ENCODE measurements at places on chromosomes 16 and 17.

DNA sequence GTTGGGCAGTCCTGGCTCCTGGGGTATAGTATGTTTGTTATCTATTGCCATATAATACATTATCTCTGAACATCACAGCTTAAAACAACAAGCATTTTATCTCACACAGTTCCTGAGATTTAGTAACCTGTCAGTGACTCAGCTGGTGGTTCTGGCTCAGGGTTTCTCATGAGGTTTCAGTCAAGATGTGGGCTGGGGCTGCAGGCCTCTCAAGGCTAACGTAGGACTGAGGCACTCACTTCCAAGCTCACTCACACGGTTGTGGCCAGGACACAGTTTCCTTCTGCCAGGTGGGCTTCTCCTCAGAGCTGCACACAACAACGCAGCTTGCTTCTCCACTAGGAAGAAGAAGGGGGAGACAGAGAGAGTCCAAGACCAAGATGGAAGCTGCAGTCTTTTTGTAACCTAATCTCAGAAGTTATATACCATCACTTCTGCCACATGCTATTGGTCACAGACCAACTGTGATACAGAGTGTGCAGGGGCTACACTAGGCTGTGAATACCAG lies 10.3 kb upstream of the MED13 start:
- DNase-seq = no peak

DNA sequence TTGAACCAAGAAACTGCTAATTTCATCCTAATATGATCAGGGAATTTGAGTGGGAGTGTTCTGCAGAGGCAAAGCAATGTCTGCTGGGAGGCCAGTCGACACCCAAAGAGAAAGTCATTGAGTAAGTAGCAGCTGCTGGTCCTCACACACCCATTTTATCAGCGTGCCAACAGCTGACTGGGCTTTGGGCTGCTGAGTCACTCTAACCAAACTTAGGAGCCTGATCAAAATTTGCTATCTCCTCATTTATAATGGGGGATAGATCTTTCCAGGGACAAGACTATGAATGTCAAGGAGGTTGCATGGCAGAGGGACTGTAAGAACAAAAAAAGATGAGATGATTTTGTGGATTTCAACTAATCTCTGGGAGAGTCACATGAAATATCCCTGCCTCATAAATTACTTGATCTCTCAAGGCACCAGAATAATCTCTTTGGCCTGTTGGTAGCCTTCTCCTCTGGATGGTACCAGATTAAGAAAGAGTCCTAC lies 32.9 kb downstream of the CPSF4L start:
- peak; percentile 51 for DNase-seq

- no peak for DNase-seq
These were observed 71.2 kb upstream of the CHMP6 start for GRCh38 chr17:80920441-80920840.

DNA sequence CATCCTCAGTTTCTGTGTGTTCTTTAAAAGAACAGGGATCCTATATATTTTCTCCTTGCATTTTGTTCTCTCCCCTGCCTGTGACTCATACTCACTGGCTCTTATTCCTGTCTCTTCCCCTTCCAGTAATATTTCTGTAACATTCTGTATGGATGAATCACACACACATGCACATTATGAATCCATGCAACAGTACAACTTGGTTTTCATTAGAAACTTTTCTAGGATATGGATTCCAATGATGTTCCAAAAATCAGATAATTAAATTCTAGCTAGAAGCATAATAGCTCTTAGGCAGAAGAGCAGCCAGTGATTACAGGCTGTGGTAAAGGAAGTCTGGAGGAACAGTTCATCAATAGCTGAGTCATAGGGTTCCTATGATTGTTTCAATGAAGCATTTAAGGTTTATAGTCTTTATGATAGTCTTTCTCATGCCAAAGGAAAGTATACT lies 119.6 kb upstream of the PMFBP1 start:
- DNase-seq = peak; percentile 74

DNA sequence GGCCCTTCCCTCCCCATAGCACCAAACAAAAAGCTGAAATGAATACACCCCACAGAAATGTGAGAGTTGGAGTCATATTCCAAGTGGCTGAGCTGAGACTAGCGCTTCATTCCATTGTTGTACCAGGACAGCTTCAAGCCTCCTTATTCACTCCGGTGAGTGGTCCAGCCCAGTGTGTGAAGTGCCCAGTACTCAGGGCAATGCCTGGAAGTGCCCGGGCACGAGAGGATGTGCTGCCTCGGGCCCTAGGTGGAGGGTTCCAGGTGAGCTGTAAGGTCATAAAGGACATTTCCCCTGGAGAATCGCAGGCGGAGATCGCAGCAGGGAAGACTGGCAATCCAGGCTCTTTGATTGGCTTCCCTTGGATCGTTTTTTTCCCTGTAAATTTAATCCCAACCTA lies 5.4 kb upstream of the CYLD start:
- no peak for DNase-seq

DNA sequence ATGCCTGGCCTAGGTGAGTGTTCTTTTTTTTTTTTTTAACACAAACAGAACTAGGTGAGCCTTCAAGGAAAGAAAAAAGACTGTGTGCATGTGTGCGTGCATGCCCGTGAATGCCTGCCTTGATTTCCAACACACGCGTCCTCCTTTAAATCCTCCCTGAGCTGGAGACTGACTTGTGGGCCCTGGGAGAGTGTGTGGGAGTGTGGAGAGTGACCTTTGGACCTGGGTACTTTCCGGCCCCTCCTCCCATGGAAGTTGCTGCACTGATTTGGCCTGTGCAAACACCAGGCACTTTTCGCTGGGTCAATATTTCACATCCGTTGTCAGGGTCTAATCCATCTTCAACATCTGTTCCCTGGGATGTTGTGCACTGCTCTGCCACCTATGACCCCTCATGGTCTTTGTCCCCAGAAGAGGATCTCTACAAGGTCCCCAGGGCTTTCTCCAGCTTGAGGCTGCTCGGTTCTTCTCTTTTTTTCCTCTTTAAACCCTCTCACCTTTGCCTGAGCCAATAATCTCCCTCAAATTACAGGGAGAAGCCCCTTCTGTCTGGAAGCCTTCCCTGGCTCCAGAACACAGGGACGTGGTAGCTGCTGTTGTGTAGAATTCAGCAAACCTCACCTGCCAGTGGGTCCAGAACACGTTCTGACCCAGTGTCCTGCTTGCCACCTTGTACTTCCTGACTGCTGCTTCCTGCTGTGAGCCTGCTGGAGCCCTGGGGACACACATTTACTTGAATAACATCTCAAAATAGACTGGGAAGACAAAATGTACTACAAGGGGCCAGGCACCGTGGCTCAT lies 20.8 kb upstream of the ATP5MC1 start:
- DNase-seq = no peak

- peak; percentile 25 for DNase-seq
These were observed 189.4 kb downstream of the RAB11FIP4 start for GRCh38 chr17:31580706-31581490.

DNA sequence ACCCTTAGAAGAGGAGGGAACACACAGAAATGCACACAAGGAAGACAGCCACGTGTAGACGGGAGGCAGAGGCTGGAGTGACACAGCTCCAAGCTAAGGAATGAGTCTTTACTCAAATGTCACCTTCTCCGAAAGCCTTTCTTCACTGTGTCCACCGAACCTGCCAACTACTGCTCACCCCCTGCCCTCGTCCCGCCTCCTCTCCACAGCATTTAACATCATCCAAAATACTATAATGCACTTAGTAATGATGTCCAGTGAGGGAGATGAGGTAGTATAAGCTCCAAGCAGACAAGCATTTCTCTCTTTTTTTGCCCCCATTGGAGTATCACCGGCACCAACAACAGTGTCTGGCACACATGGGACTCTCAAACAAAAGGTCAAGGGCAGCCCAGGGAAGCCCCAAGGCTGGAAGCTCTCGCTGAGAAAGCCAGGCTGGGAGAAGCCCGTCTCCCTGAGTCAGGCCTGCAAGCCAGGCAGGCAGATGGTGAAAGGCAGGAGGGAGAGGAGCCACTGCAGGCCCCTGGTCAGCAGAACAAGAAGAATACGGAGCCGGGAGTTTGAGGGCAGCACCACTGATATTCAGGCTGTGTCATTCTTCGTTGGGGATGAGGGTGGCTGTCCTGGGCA lies 25.9 kb downstream of the ZFHX3 start:
- DNase-seq = no peak

DNA sequence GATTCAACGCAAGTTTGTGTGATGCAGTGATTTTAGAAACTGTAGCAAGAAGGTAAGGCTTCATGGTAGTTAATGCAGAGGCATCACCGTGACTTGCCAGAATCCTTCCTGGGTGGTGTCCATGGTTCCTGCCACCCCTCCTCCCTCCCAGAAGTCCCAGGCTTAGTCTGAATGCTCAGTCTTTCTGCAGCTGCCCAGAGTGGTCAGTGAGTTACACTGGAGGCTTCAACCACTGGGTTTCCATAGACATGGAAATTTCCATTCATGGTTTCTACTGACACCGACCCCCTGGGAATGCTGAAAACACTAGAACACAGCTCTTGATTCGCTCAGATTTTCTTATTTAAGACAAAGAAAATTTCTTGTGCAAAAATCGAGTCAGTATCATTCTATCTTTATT lies 159.4 kb upstream of the HSBP1 start:
- DNase-seq = no peak

GRCh38 chr17:77488531-77489238 lies 347.9 kb downstream of the SEC14L1 start:
- DNase-seq = no peak

DNA sequence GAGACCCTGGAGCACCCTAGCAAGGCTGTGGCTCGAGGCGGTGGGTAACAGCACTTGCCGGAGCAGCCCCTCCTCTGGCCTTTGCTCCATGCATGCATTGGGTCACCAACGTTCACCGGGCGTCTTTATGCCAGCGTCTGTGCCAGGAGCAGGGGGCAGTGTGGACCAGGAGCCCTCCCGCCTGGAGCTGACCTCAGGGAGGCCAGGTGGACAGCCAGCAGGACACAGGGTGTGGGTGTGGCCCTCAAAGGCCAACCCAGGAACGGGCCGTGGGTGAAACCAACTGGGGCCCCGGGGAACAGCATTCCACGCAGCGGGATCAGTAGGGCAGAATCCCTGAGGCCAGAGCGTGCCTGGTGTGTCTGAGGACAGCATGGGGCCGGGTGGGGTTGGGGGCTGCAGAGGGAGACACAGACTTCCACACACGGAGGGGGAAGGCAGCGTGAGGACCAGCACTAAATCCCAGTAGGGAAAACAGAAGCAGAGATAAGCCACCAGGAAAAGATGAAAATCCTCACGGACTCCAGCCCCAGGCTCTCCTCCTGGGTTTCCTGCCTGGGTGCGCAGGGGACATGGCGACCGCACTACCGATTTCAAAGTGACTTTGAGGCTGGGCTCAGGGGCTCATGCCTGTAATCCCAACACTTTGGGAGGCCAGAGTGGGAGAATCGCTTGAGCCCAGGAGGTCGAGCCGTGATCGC lies 2.9 kb upstream of the CD7 start:
- no peak for DNase-seq

- DNase-seq = no peak
These were observed 26.4 kb downstream of the DHX38 start for GRCh38 chr16:72120026-72120425.

- no peak for DNase-seq
These were observed 2.4 kb downstream of the EFNB3 start for GRCh38 chr17:7707446-7707845.

- DNase-seq = no peak
These were observed 5.5 kb upstream of the CDT1 start for GRCh38 chr16:88798073-88798472.

DNA sequence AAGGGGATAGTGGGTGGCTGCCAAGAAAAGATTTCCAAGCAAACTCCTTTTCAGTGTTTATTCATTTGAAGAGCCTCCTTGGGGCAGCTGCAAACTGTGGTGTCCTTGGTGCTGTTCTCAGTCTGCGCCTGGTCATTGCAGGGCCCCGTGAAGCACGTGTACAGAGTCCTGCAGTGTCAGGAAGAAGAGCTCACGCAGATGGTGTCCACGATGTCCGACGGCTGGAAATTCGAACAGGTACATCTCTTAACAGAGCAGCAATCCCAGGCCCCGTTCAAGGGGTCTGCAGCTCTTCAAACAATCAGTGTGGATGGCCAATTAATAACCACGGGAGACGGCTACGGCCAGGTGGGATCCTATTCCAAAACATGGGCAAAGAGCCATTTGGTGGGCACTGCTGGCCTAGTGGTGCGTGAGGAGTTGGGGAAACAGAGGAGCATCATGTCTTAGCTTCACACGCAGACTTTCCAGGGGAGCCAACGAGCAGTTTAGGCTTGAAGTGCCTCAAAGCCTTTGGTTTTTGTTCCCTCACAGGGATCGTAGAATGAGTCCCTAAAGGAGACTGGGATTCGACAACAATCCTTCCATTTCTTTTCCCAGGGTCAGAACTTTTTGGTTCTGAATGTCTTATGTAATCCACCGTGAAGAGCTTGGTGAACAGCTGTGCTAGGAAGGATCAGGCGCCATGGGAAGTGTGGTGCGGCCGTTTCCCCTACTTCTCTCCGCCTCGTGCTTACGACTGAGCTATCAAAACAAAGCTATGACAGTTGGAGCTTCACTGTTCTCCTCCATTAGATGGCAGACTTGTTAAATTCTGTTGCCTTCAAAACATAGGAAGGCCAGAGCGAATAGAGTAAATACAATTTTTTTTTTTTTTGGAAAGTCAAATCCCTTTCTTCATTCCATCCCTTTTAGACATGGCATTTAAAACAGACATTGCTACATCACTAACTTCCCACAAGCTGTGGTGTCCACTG lies 12.6 kb downstream of the KCTD2 start:
- no peak for DNase-seq

DNA sequence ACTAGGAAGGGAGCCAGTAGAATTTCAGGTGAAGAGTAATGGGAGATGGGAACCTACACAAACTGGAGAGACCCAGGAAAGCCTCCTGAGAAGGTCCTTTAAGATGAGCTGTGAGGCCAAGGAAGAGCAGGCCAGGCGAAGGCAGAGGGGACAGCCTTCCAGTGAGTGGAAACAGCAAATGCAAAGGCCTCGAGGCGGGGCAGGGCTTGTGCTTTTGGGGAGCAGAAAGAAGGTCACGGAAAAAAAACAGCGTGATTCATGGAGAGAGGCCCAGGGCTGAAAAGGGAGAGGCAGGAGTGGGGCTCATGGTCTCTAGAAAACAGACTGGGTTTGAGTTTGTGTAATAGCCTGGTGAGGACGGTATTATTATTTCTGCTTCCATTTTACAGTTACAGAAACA lies 386.5 kb upstream of the ASIC2 start:
- no peak for DNase-seq

- DNase-seq = no peak
These were observed 80.0 kb downstream of the CDRT15 start for GRCh38 chr17:14156689-14157088.

DNA sequence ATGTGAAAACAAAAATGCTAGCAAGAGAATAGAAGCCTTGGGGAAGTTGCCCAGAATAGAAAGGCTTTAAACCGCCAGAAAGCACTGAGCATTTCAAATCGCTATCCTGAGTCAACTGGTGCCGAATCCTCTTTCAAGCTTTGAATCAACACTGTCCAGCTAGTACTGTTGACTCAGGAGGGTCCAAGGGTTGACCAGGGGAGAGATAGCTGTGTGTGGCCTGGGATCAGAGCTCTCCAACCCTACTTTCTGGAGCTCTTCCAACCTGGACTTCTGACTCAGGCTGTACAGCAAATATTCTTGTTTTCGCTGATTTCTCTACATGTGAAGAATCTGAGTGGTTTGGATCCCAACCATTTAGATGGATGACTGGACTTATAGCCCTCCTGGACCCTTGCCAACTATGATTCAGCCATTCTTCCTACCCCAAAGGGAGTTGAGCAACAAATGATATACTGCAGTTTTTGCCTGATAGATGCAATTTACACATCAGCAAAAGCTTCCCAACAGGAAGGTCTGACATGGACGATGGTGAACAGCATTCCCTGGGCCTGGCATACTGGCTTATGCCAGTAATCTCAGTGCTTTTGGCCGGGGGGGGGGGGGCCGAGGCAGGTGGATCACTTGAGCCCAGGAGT lies 154.0 kb upstream of the SDK2 start:
- no peak for DNase-seq
